CD4-positive, alpha-beta T cell treated with Interleukin-15 for 1 hour (primary cell): ENCODE measurements at places on chromosomes 1 and 21.

DNA sequence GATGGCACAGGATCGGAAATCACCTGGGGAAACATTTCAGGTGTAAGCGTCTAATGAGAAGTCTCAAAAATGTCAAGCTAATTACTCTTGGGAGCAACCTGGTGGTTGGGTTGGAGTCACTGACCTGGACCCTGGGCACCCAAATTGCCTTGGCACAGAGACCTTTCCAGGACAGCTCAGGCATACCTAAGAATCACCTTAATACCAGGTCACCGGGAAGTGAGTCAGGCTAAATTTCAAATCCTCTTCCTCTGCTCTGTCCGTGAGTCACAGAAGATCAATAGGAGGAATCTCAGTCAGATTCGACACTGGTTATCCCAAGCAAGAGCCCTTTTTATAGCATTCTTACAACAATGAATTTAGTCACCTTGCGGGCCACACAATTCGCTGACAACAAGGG, 179.6 kb upstream of the CAMK1G start:
- no peak for DNase-seq

- DNase-seq: no peak
Observed at GRCh38 chr1:236518322-236518721, 5.5 kb upstream of the LGALS8 start.

DNA sequence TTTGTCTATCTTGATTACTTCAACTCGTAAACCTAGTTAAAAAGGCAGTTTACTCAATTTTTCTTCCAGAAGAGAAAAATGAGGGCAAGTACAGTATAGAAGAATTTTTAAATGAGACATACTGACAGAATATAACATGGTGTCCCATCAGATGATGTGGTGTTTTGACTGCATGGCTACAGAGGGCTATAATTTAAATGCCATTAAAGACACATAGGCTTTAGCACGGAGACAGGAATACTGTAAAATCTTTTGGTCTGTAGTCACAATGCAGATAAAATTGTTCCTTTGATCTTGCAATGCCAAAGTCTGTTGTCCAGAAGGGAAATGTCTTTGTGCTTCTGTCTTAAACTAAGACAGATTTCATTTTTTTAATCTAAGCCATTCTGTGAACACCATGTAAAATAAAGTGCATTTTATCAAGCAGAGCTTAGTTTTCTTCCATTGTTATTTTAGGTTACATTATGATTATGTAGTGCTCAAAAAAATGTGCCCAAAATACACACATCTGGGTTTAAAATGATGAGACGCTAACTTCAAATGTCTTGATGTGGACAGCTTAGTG, 249.6 kb downstream of the PTPRC start:
- no peak for DNase-seq

DNA sequence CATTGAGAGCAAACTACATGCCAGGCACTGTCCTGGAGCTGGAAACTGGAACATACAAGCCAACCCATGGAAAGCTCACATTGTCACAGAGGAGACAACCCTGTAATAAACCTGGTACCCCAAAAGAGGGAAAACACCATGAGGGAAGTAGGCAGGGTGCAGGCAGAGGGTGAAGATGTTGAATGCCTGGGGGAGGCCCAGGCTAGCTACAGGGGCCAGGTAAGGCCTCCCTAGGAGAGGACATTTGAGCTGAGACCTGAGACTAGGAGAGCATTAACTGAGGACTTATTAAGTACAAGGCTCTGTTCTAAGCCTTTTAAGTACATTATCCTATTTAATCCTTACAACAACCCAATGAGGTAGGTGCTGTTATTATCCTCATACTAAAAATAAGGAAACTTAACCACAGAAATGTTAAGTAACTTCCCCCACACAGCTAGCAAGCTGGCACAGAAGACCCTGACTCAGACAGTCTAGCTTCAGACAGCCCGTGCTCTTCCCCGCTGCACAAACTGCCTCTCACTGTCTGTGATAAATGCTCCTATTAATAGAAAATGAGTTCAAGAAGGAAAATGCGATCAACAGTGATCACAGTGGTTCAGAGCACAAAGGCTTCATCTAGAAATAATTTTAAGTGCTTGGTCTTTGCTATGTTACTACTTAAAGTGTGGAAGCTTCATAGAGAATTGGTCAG, 41.8 kb downstream of the ZNF281 start:
- DNase-seq: no peak

- no peak for DNase-seq
Observed at GRCh38 chr1:53051676-53052075, 10.3 kb upstream of the PODN start.

GRCh38 chr1:25616095-25616986, at the start of gene MAN1C1:
TSS of gene MAN1C1 (plus strand) at chr1:25616791. CDS start at chr1:25617798, 1,007 bp downstream.
- DNase-seq: peak; percentile 85

DNA sequence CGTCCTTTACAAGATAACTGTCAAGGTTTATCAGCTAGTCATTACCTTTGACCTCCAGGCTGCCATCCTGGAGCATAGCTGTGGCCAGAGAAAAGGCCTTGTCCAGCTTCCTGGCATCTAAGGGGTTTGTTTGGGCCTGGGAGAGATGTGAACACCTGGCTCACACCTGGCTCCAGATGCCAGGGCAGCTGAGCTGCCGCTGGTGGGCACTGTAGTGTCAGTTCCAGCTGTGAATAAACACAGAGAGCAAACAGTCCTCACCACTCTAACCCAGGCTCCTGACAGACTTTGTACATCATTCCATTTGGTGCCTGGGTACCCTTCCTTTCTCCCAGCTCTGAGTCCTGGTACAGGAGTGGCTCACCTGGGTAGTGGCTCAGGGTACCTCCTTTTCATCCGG, 14.3 kb upstream of the KCNA10 start:
- DNase-seq: no peak

DNA sequence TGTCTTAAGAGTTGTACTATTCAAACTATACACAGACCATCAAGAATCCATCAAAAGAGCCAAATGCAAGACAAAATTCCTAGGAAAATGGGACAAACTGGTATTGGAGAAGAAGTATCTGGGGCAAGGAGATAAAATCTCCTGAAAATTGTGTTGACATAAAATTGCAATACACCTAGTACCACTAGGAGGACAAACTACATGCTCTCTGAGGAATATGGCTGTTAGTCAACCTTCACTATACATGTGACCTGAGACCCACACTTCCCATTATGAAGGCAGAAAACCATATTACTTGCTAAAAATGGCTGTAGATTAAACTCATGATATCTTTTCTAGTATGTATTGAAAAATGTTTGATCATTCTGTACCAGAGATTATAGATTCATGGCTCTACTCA, 30.0 kb downstream of the IRF2BP2 start:
- no peak for DNase-seq

- no peak for DNase-seq
Observed at GRCh38 chr1:234144901-234145300, 228.4 kb upstream of the COA6 start.

- no peak for DNase-seq
Observed at GRCh38 chr1:230272557-230272956, 153.6 kb downstream of the PGBD5 start.

- DNase-seq: no peak
Observed at GRCh38 chr1:19423130-19423529, 62.2 kb downstream of the CAPZB start.
